Type B pancreatic cell (in vitro differentiated cells): ENCODE measurements at places on chromosomes 5 and 9. TPM values are rescaled to one million over a fixed set of nuclear protein-coding genes. Genes with fewer than 3 reads are reported as not detected.

DNA sequence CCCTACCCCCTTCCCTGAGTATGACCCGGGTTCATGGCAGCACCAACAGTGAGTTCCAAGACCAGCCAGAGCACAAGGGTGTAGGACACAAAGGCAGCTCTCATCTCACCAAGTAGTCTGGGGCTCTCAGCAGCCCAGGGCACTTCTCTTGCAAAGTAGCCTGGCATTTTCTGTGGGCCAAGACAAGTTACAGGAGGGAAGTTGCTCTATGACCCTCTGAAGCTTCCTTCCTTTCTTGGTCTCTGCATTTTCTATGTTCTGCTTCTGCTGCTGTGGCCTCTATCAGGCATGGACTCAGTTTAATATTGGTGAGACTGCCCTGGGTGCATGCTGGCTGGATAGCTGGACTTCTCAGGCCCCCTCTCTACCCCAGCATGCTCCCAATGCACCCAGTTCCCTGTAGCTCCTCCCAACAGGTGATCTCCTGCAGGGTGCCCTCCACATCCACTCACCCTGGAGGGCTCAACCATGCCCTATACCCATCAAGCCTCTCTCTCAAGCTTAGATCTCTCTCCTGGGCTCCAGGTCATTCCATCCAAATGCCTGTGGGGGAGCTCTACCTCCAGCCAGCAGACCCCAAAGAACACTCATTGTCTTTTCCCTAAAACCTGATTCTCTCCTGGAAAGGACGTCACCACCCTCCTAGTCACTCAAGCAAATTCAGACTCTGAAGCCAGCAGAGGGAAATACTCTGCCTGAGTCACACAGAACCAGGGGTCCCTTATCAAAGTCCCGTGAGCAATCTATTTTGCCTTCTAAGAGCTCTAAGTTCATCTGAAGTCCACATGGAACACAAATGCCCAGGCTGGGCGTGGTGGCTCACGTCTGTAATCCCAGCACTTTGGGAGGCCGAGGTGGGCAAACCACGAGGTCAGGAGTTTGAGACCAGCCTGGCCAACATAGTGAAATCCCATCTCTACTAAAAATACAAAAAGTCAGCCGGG, 13.8 kb downstream of the TBC1D2 start:
- H3K4me1 ChIP-seq = peaks cover 11% of the 10 kb centered on the region
- peak overlapping the region; percentile 34 for H3K27ac ChIP-seq
- H3K36me3 ChIP-seq = peaks cover under 1% of the 10 kb centered on the region

GRCh38 chr9:16705111-16705604, 165.3 kb downstream of the BNC2 start:
- peak overlapping the region; percentile 83 for H3K4me3 ChIP-seq
- H3K4me1 ChIP-seq = peaks cover 46% of the 10 kb centered on the region

Gene FBP2
- total RNA-seq = not detected in 2 replicates

Gene RORB
- 0.43 and 1.7 TPM in 2 replicates for total RNA-seq

Gene CNTFR
- 3.5 and 24.2 TPM in 2 replicates for total RNA-seq

- H3K36me3 ChIP-seq = peaks cover 15% of the 10 kb centered on the region
- DNase-seq = no peak
- H3K4me1 ChIP-seq = peaks cover 17% of the 10 kb centered on the region
These were observed 744 bp downstream of the TARS1 start for GRCh38 chr5:33441241-33442177.

Gene LHX3
- 0.10 and 0.90 TPM in 2 replicates for total RNA-seq

DNA sequence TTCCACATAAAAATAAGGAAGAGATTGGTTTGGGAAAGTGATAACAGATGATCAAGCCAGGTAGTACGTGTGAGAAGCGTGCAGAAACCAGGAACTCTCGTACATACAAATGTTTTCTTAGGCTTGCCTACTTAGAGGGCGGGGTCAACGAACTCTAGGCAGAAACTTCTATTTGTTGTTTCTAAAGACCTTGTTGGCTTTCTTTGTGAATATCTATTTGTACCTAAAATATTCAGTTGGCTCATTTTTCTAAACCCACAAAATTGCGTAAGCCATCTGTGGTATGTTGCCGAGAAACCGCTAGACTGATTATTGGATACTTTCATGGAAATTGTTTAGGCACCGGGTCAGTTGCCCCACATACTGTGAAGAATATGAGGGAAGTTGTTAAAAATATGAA, 458.5 kb downstream of the MAT2B start:
- H3K27ac ChIP-seq = no peak overlapping the region
- no peak overlapping the region for H3K4me3 ChIP-seq
- H3K4me1 ChIP-seq = peaks cover 5% of the 10 kb centered on the region
- DNase-seq = no peak
- no peaks in the 10 kb centered on the region for H3K36me3 ChIP-seq

Gene FOXD4
- 0.17 and 0.75 TPM in 2 replicates for total RNA-seq

DNA sequence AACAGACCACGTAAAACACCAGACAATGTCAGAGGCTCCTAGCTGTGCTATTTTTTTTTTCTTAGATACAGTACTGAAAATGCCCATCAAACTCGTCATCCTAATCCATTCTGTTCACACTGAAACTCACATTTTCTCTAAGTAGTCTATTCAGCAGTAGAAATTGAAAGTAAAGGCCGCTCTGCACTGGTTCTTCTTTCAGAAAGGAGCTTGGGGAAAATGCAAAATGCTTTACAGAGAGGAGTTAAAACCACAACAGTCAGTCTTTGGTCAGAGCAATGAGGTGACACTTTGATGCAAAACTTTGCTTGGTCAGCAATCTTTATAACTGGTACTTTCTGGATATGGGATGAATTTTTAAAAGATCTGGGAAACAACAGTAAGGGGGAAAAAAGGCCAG, 43.8 kb upstream of the SUSD1 start:
- H3K4me3 ChIP-seq = no peak overlapping the region
- peaks cover 30% of the 10 kb centered on the region for H3K36me3 ChIP-seq
- H3K27ac ChIP-seq = no peak overlapping the region
- H3K4me1 ChIP-seq = peaks cover 5% of the 10 kb centered on the region

Gene WNK2
- 47.2 and 75.5 TPM in 2 replicates for total RNA-seq

- no peak overlapping the region for H3K4me3 ChIP-seq
- DNase-seq = no peak
- H3K36me3 ChIP-seq = no peaks in the 10 kb centered on the region
- peaks cover 6% of the 10 kb centered on the region for H3K4me1 ChIP-seq
- no peaks in the 10 kb centered on the region for H3K27me3 ChIP-seq
These were observed 181.3 kb downstream of the RAB3C start for GRCh38 chr5:58764199-58764598.

Gene ITK
- total RNA-seq = not detected in 2 replicates

DNA sequence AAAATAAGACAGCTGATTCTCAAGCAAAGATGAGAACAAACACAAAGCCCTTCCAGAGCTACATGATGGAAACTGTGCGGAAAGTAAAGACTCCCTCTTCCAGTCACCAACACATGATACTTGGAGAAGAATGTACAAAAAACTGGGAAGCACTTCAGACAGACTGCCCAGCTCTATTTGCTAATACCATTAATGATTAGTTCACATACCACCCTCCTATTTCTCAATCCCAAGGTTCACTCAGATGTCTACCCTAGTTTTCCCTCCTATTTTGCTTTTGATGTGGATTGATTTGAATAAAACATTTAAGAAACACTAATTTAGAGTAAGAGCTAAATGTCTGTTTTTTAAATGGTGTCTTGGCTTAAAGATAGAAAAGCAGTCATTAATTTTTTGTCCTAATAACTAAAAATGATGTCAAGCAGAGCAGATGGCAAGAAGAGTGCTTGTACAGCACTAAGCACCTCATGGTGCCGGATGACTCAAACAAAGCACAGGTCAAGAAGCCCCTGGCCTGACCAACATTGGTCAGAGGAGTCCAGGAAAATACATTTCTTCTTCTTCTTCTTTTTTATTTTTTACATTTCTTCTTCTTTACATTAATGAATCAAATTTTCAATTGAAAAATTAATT, 639.4 kb downstream of the PDE4D start:
- no peaks in the 10 kb centered on the region for H3K27me3 ChIP-seq
- H3K27ac ChIP-seq = no peak overlapping the region
- no peak overlapping the region for H3K4me3 ChIP-seq
- H3K4me1 ChIP-seq = peaks cover 22% of the 10 kb centered on the region
- no peak for DNase-seq

DNA sequence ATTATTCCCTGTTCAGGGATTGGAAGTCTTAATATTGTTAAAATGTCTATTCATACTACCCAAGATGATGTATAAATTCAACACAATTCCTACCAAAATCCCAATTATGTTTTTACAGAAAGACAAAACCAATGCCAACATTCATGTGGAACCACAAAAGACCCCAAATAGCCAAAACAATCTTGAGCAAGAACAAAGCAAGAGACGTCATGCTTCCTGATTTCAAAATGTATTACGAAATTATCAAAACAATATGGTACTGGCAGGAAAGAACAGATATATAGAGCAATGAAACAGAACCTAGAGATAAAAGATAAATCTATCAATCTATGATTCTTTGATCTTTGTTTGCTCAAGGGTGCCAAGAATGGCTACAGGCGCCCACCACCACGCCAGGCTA, 237.9 kb downstream of the TAF11L14 start:
- no peaks in the 10 kb centered on the region for H3K27me3 ChIP-seq
- H3K4me3 ChIP-seq = no peak overlapping the region
- no peak overlapping the region for H3K27ac ChIP-seq
- no peaks in the 10 kb centered on the region for H3K36me3 ChIP-seq

GRCh38 chr9:38178237-38178636, 109.2 kb upstream of the SHB start:
- no peaks in the 10 kb centered on the region for H3K27me3 ChIP-seq
- H3K27ac ChIP-seq = no peak overlapping the region
- no peak for DNase-seq
- H3K4me3 ChIP-seq = no peak overlapping the region

Gene EIF4EBP3
- total RNA-seq = 4.8 and 8.4 TPM in 2 replicates

GRCh38 chr9:85941966-85942912, 1.3 kb downstream of the NAA35 start:
- H3K4me1 ChIP-seq = peaks cover 11% of the 10 kb centered on the region
- no peak for DNase-seq
- no peaks in the 10 kb centered on the region for H3K27me3 ChIP-seq
- peaks cover 25% of the 10 kb centered on the region for H3K36me3 ChIP-seq
- peak overlapping the region; percentile 97 for H3K4me3 ChIP-seq

Gene TRIM7
- total RNA-seq = 0.58 and 0.76 TPM in 2 replicates

DNA sequence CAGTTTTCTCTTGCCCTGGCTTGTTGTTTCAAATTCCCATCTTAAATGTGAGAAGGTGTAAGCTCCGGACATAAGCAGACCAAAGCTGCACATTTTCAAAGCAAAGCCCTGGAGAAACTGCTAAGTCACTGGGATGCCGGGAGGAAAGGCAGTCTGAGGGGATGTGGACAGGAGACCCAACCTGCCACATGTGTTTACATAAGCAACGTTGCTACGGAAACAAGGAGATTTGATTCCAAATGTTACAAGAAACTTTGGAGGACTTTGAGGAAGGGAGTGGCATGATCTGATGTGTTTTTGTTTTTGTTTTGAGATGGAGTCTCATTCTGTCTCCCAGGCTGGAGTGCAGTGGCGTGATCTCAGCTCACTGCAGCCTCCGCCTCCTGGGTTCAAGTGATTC, 25.7 kb upstream of the INSYN2B start:
- no peak for DNase-seq
- H3K27me3 ChIP-seq = peaks cover 31% of the 10 kb centered on the region
- peaks cover 3% of the 10 kb centered on the region for H3K4me1 ChIP-seq
- no peak overlapping the region for H3K27ac ChIP-seq

Gene CHSY3
- 0.86 and 4.9 TPM in 2 replicates for total RNA-seq

- peaks cover 7% of the 10 kb centered on the region for H3K4me1 ChIP-seq
- H3K36me3 ChIP-seq = peaks cover 3% of the 10 kb centered on the region
- peak within 1 kb of the TSS; percentile 84 for H3K4me3 ChIP-seq
- H3K27me3 ChIP-seq = peaks cover 93% of the 10 kb centered on the region
These were observed at the start of the genes EIF4E1B and SNCB for GRCh38 chr5:176629853-176630680. TSS of gene EIF4E1B (plus strand) at chr5:176630675. CDS start at chr5:176642788, 12,113 bp downstream. TSS of gene SNCB (minus strand) at chr5:176630534. CDS start at chr5:176629654, 880 bp downstream.

Gene NFX1
- 34.1 and 36.4 TPM in 2 replicates for total RNA-seq

DNA sequence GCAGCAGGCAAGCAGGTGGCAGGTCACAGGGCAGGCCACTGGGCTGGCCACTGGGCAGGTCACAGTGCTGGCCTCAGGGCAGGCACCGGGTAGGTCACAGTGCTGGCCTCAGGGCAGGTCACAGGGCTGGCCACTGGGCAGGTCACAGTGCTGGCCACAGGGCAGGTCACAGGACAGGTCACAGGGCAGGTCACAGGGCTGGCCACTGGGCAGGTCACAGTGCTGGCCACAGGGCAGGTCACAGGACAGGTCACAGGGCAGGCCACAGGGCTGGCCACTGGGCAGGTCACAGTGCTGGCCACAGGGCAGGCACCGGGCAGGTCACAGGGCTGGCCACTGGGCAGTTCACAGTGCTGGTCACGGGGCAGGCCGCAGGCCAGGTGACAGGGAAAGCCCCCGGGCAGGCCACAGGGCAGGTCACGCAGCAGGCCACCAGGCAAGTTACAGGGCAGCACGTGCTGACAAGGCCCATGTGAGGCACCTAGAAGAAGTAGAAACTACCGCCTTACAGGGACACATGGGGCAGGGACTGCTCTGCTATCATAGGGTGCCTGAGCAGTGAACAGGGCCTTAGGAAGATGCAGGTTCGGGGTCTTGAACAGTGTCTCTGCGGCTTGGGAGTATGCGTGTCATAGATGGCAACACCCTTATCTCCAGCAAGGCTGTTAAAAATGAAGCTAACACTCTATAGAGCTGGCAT, 18.6 kb upstream of the MED10 start:
- peaks cover 43% of the 10 kb centered on the region for H3K27me3 ChIP-seq
- H3K27ac ChIP-seq = no peak overlapping the region
- H3K36me3 ChIP-seq = no peaks in the 10 kb centered on the region
- DNase-seq = peak; percentile 66
- H3K4me3 ChIP-seq = no peak overlapping the region

GRCh38 chr5:104421431-104421830, 858.8 kb upstream of the NUDT12 start:
- no peaks in the 10 kb centered on the region for H3K27me3 ChIP-seq
- no peak for DNase-seq
- H3K36me3 ChIP-seq = no peaks in the 10 kb centered on the region

Gene GRM6
- not detected in 2 replicates for total RNA-seq

- no peaks in the 10 kb centered on the region for H3K36me3 ChIP-seq
- H3K27me3 ChIP-seq = peaks cover 25% of the 10 kb centered on the region
- no peak within 1 kb of the TSS for H3K27ac ChIP-seq
- DNase-seq = no peak
These were observed at the start of gene TEX48 for GRCh38 chr9:114681594-114682332. TSS of gene TEX48 (minus strand) at chr9:114682192. CDS start at chr9:114671723, 10,469 bp downstream.

DNA sequence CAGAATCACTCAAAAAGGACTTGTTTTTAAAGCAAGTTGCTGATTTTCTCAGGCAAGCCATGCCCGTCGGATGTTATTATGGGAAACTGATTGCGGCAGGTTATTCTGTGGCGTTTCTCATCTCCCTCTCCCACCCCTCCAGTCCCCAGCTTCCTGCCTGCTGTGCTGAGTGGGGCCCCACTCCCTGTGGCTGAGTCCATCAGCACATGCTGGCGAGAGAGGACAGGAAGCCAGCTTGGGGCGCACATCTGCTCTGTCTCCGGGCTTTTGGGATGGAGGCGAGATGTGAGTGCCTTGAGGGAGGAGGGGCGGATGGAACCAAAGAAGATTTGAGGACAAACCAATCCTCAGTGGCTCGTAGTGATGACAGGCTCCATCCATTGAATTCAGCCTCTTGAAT, 108.0 kb downstream of the DAPK1 start:
- no peak for DNase-seq
- H3K4me1 ChIP-seq = peaks cover 55% of the 10 kb centered on the region
- H3K4me3 ChIP-seq = peak overlapping the region; percentile 21
- H3K27me3 ChIP-seq = no peaks in the 10 kb centered on the region

Gene OR2V2
- not detected in 2 replicates for total RNA-seq

- peaks cover 3% of the 10 kb centered on the region for H3K4me1 ChIP-seq
- H3K36me3 ChIP-seq = peaks cover 8% of the 10 kb centered on the region
- no peak overlapping the region for H3K27ac ChIP-seq
- no peak for DNase-seq
These were observed 43.1 kb downstream of the NDFIP1 start for GRCh38 chr5:142151436-142152383.
